ENCODE measurements at places on chromosomes 4 and X.

DNA sequence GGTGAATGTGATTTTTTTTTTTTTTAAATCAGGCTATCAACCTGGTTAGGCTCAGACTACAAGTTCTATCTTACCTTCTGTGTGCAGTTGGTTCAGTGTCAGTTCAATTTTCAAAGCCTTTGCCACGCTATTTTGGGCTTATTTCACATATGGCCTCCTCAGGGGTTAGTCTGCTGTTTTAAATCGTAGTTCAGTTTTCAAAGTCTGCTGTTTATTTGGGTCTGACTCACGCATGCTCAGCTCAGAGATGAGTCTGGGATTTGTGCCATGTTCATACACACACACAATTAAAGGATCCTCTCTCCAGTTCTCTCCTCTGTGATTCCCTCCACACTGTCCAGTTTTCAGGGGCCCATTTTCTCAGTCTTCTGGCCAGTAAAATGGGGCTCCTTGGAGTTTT lies 32.3 kb upstream of the ZFX start:
- DNase-seq = no peak

DNA sequence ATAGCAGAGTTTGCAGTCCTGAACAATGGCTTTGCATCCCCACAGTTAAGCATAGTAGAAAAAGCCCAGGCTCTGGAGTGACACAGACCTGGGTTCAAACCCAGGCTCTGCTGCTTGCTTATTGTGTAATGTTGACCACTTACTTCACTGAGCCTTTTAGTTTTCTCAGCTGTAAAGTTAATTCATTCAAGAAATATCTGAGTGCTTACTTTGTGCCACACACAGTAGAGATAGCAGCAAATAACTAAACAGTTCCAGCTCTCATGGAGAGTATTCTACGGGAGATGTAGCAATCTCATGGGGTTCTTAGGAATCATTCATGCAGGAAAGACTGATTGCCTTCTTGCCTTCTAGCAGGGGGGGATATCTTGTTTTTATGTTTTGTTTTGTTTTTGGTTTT lies 63.2 kb downstream of the SLC9A6 start:
- no peak for DNase-seq

- no peak for DNase-seq
Observed at GRCh38 chr4:109548655-109549054, 11.4 kb upstream of the MCUB start.

GRCh38 chrX:153397256-153397960 lies 3.7 kb downstream of the PNMA6E start:
- DNase-seq = no peak

GRCh38 chr4:81457921-81458520 lies 13.7 kb downstream of the RASGEF1B start:
- no peak for DNase-seq

DNA sequence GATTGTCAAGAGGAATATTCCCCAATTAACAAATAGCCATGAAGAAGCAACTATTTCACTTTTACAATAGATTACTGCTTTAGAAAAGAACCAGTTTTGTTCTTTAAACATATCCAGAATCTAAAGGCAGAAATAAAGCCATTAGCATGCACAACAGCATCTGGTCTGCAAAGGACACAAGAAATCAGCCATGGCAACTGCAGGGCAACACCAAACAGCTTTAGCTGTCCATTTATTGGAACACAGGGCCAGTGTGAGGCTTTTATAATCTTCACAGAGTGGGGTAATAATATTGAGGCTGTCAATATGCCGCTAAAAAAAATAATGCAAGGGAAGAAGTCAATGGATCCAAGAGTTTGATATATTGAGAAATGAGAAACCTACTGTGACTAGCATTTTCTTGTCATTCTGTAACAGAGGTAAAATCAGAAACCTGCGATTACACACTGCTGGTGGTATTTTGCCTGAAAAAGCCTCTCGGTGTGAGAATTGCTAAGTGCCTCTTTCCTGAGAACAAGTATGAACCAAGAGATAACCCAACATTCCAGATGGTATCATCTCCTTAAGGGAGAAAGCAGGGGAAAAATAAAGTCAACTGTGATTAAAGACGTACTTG lies 2.7 kb upstream of the BANK1 start:
- no peak for DNase-seq

GRCh38 chr4:171928336-171928735 lies 115.1 kb downstream of the GALNTL6 start:
- DNase-seq = no peak

DNA sequence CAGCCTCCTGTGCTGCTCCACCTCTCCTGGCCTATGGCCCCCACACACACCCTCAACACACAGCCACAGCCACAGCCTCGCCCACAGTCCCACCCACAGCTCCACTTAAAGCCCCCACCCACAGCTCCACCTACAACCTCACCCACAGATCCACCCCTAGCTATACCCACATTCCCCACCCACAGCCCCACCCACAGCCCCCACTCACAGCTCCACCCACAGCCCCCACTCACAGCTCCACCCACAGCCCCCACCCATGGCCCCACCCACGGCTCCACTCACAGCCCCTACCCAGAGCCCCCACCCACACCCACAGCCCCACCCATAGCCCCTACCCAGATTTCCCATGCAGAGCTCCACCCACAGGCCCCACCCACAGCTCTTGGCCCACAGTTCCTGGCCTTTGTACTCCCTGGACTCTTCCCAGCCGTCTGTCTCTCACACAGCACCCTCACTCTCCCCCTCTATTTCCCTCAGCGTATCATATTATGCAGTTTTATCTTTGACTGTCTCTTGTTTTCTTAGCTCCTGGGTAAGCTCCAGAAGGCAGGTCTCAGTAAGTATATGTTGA lies 322.5 kb downstream of the EVC2 start:
- DNase-seq = no peak

- DNase-seq = no peak
Observed at GRCh38 chrX:71636438-71637252, 18.3 kb upstream of the CXCR3 start.

GRCh38 chr4:107215222-107215621 lies 179.1 kb upstream of the DKK2 start:
- no peak for DNase-seq

DNA sequence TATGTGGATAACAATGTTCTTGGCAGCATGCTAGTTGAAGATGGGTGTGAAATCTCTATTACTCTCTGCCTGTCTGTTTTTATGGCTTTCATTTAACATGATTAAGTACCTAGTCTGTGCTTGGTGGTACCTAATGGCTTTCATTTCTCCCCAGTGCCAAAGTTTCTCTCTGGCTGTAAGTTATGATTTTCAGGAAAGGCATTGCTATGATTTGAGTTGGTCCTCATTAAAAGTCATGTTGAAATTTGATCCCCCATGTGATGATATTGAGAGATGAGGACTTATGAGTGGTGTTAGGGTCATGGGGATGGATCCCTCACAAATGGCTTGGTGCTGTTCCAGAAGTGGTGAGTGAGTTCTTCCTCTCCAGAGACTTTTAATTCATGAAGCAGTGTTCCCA lies 162.4 kb upstream of the IL15 start:
- DNase-seq = no peak

DNA sequence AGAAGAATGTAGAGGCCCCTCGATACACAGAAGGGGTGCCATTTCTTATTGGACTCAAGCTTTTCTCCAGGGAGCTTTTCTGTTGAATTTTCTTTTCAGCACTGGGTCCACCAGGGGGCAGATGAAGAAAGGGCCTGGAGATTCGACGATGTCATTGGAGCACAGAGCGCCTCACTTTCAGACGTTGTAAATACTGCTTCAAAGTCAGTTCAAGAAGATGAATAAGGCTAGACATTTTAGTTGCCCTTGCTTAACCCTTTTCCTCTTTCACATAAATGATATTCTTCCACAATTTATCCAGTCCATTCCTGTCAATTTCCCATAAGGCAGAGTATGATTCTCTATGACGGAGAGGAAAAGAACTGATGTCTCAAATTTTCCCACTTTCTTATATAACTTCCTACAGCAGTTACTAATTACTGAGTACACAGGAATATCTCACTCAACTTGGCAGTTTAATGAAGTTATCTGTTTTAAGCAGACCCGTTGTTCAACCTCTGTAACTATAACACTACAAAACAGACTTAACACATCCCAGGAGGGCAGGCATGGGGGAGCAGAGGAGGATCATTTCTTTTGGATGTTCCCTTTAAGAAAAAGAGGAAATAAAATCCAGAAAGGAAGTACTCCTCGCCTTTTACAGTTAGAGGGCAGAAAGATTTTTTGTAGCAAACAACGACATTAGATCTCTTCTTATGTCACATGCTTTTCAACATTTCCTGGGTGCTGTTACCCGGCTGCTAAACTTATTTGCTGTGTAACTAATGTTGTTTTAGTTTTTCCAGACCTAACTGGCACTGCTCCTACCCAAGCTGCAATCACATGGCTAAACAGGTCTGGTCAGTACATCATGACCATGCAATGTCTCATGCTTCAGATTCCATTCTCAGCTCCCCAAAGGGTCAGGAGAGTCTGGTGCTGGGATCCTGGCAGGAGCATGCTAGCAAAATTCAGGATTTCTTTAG lies 12.2 kb upstream of the CENPU start:
- DNase-seq = peak; percentile 37

DNA sequence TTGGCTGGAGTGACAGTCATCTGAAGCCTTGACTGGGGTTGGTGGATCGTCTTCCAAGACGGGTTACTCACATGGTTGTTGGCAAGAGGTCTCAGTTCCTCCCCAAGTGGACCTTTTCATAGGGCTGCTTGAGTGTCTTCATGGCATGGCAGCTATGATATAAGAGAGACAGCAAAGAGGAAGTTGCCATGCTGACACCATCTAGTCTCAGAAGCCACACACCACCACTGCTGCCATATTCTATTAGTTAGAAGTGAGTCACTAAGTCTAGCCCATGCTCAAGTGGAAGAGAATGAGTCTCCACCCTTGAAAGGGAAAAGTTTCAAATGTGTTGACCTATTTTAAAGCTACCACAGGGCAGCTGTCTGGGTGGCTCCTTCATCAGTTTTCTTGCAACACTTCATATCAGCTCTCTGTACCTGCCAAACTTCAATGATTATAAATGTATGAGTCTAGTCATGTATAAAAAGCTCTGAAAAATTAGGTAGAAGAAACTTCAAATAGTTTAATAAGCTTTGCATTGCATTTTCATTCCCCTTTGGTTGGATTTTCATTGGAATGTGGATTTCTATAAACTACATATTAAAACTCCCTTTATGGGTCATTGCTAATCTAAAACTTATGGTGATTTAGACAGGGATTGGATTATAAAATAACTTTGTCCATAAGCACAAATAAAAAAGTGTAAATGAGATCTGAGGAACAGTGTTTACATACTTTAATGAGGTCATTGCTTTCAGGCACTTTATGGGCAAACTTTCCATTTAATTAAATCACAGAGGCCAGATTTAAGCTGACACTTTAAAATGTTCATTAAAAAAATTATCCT lies 68.0 kb upstream of the ATXN3L start:
- DNase-seq = no peak

- DNase-seq = no peak
Observed at GRCh38 chr4:7933651-7934510, 5.8 kb downstream of the AFAP1 start.

GRCh38 chr4:74624351-74625151 lies 169.8 kb downstream of the BTC start:
- DNase-seq = no peak

DNA sequence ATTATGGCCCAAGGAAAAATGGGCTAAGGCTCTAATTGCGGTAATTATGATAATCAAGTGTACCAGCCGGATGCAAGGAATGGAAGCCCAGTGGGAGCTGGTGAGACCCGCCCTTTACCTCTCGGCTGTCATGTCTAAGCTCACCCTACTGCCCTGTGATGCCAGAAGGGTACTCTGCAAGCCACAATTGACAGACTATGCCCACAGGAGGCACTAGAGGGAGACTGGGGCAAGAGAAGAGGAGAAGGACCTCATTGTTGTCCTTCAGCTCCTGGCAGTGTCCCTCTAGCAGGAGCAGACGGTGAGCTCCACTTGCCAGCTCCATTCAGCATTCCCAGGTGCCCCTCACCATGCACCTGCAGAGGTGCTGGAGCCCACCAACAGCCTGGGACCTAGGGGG lies 141.8 kb downstream of the SMIM20 start:
- DNase-seq = no peak
